ENCODE measurements at places on chromosomes 5 and 9. TPM values are rescaled to one million over a fixed set of nuclear protein-coding genes. Genes with fewer than 3 reads are reported as not detected.

CTSV gene
- 0.38 TPM for total RNA-seq

BTNL8 gene
- total RNA-seq: not detected

SEMA6A gene
- 0.28 TPM for total RNA-seq

EQTN gene
- not detected for total RNA-seq

PLEKHG4B gene
- total RNA-seq: 0.38 TPM

MYOT gene
- total RNA-seq: not detected

DMRT3 gene
- total RNA-seq: not detected

FOXD4L6 gene
- not detected for total RNA-seq

Data from regular cardiac myocyte (primary cell).